HS-27A (cell line): ENCODE measurements at places on chromosomes 2 and 18.

DNA sequence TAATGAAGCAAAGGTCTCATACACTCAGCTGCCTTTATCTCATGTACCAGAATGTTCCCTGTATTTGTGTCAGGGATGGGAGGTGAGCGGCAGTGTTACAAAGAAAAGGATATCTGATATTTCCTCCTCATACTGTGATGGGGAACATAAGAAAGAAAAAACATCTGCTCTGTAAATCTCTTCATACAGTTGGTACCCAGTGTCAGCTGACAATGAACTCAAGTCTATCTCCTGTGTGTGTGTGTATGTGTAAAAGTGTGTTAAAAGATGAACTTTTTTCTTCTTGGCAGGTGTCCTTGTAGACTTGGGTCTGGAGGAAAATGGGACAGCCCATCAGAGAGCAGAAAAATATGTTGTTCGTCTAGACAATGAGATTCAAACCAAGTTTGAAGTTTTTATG lies 127.8 kb downstream of the ESCO1 start:
- no peak for DNase-seq

GRCh38 chr18:49858309-49859020 lies 45.1 kb upstream of the ACAA2 start:
- peak; percentile 49 for DNase-seq

DNA sequence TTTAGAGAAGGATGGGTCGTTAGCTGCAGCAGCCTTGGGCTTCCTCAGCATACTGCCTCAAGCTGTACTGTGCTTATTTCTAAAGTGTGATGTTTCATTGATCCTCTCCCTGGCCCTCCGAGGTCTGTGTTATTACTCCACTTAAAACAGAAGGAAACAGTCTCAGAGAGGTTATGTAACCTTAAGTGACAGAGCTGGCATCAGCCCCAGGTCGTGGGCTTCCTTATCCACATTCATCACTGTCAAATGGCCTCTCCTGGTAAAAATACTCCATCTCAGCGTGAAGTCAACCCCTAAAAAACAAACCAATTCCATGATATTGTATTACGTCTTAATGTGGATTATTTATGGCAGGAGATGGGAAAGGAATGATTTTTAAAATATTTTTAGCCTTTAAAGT lies 153.3 kb upstream of the NOSTRIN start:
- no peak for DNase-seq

DNA sequence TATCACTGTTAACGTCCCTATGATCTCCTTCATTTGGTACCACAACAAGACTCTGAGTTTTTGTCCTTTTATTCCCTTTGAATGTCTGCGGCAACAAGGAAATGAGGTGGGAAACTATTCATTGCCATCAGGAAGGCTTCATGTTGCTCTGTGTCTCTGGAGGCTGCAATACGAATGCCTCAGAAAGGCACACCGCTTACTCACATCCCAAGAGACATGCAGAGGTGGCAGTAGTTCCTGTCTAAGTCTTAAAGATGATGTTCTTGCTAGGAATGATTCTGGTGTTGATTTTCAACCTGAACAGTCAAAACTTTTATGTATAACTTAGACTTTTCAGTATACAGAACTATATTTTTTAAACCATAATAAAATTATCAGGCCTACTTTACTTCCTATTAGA lies 24.0 kb downstream of the CNTNAP5 start:
- no peak for DNase-seq

DNA sequence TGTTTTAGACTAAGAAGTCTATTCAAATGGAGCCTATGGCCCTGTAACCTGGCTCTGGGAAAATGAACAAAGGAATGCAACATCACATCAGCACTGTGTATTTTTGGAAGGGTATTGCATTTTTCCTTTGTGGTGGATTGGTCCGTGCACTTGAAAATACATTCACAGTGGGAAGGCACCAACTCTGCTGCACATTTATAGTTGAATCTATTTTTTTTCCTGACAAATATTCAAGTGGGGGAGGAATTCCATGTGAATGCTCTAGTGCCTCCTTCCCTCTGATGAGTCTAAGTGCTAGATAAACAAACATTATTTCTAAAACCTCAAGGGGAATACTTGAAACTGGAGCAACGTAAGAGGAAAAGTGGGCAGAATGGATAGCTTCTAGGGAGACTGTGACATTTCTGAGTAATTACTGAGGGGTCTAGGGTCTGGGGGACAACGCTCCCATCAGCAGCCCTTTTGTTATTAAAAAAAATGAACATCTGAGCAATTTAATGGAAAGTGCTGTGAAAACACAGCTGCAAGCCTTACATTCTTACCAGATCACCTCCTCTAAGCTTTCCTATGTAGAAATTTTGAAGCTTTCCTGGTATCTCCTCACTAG lies 208.2 kb downstream of the SLC8A1 start:
- no peak for DNase-seq

GRCh38 chr18:44901283-44901682 lies 220.6 kb downstream of the SETBP1 start:
- DNase-seq: no peak

DNA sequence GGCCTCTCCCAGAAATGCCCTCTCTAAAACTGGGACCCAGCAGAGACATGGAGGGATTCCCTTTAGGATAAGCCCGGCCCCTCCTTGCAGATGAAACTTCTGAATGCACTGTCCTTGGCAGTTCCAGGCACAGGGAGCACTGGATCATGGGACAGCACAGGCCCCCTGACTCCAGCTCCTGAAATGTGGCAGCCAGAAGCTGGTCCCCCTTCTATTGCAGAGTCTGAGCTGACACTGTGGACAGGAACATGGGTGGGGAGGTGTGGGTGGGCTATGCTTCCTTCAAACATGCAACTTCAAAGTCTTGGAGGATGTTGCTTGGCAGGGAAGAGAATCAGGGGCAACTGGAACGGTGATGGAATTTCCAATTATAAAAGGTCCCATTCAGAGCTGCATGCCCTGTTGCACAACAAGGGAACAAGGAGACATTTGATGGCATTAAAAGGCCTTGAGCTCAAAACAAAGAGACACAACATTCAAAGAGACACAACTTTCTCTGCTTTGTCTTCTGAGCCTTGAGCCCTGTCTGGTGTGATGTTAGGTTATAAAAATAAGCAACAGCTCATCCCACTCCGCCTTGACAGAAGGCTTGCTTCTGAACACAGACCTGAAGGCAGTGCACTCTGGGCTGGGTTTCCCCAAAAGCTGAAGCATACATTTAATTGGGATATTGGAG lies 239.0 kb downstream of the OSR1 start:
- no peak for DNase-seq

- DNase-seq: no peak
Measured at GRCh38 chr2:176107731-176108181, 676 bp downstream of the HOXD11 start.

DNA sequence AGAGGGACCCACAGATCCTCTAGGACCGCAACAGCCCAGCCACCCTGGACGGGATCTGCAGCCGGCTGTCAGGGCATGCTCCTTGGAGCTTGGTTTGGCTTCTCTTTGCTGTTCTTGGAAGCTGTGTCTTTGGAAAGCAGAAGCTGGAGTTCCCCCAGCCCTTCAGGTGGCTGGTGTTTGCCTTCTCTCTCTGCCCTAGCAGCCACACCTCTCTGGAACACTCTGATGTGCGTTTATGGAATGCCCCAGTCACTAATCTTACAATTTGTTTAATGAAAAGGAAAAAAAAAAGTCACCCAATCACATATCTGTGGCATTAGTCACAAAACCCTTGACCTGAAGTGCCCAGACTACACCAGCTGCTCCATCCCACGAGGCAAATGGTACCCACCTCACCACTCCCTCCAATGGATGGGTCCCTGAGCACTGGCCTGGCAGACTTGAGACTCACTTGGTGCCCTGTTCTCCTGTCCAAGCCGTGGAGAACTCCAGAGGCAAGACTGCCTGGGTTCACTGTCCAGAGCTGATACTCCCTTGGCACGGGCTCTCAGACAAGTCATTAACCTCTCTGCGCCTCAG lies 70.2 kb upstream of the DAPL1 start:
- DNase-seq: no peak

- DNase-seq: no peak
Measured at GRCh38 chr2:168601741-168602140, 145.7 kb downstream of the CERS6 start.
